Heart right ventricle (tissue), 16 donors: ENCODE measurements at places on chromosomes 1 and 21. TPM values are rescaled to one million over a fixed set of nuclear protein-coding genes. Genes with fewer than 3 reads are reported as not detected.

GRCh38 chr1:222250376-222250775, 297.5 kb downstream of the HHIPL2 start:
- no peak for DNase-seq

- DNase-seq: no peak
Observed at GRCh38 chr1:164695956-164696665, 137.1 kb downstream of the PBX1 start.

RYR2 gene
- 672 TPM for total RNA-seq

DNA sequence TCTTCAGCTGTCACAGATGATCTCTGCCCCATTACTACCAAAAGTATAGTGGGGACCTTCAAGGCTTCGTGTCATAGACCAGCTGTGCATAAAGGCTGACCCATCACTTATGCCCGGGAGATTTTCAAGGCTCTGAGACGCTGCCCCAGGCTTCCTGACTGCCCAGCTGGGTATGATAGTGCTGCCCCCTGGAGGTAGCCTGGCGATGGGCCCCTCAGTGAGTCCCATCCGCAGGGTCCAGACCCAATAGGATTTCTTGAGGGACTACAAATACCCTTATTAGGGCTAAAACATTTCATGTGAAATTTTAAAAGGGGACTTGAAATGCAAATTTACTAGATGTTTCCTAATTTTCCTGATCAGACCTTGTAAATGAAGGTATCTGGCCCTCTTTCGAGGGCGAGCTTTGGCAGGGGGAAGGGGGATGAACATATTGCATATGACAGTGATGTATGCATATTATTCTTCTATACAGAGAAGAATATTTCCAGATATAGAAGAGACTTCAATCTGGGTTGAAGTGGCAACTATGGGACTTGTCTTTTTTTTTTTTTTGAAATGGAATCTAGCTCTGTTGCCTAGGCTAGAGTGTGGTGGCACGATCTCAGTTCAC, 11.7 kb upstream of the FCMR start:
- DNase-seq: peak; percentile 31

GRCh38 chr1:51997974-51998382, 7.5 kb upstream of the RAB3B start:
- DNase-seq: no peak

ST6GALNAC5 gene
- 0.59 TPM for total RNA-seq

C1orf226 gene
- total RNA-seq: 5.5 TPM

SDE2 gene
- 14.6 TPM for total RNA-seq

LMX1A gene
- total RNA-seq: not detected

OR2T33 gene
- not detected for total RNA-seq

GRCh38 chr1:3923378-3924185, 23.5 kb upstream of the C1orf174 start:
- DNase-seq: no peak

CA6 gene
- not detected for total RNA-seq

SLC25A34 gene
- 13.8 TPM for total RNA-seq

- no peak for DNase-seq
Observed at GRCh38 chr1:60234776-60235175, 161.2 kb upstream of the C1orf87 start.
